Tibial nerve (tissue), 4 donors: ENCODE measurements at places on chromosomes 6 and 20. TPM values are rescaled to one million over a fixed set of nuclear protein-coding genes. Genes with fewer than 3 reads are reported as not detected.

SCGN gene
- total RNA-seq, result not detected

POLR1C gene
- total RNA-seq, result 24.5 TPM

DNA sequence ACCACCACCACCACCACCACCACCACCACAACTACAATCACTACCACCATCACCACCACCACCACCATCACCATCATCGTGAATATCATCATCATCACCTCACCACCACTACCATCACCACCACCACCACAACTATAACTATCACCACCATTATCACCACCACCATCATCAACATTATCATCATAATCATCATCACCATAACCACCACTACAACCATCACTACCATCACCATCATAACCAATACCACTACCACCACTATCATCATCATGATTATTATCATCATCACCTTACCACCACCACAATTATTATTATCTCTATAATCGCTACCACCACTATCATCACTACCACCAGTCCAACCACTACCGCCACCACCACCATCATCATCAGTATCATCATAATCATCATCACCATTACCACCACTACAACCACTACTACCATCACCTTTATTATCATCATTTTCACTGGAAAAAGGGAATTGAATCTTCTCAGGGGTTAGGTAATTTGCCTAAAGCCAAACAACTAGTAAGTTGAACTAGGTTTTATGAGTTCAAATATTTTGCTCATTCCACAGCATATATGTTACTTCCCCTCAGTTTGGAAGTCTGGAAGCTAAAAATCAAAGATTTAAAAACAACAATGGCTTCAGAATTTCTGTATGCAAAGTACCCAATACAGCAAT, 8.3 kb downstream of the RIPOR2 start:
- DNase-seq, result no peak

DNA sequence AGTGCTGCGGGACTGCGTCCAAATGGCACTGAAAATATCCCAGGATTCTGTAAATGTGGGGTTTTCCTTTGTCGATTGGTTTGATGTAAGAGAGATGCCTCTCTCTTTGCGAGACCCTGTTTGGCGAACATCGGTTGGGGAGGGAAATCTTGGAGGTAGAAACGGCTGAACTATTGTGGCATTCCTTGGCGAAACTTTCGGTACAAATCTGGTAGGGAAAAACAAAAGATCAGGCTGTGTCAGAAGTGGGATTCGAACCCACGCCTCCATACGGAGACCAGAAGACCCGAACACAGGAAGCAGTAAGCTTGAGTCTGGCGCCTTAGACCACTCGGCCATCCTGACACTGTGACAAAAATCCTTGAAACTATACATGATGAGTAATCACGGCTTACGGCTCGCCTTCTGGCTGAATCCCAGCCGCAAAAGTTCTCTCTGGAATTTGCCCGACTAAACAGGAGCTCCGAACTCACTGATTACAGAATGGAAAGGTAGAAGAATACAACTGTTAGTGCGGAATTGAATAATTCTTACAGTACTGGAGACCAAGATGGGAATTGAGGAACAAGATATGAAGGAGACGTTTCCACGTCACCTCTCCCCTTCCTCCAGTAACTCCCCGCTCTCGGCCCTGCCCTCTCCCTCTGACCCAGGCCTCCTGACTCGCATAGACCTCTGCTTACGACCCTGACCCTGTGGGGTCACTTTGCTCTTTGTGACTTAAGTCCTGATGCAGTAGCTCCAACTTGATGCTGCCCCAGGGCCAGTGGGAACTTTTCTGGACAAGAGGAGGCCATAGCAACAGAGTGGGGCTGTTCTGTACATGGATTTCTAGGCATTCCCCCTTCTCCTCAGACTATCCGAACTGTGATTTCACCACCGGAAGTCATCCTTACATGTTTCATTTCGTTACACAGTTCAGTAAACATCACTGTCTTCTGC, 132.8 kb upstream of the ZNF184 start:
- DNase-seq, result no peak

TTPAL gene
- 13.0 TPM for total RNA-seq

TMC2 gene
- total RNA-seq, result 0.22 TPM

GRCh38 chr20:31535298-31535697, 21.1 kb downstream of the HM13 start:
- DNase-seq, result no peak

DNA sequence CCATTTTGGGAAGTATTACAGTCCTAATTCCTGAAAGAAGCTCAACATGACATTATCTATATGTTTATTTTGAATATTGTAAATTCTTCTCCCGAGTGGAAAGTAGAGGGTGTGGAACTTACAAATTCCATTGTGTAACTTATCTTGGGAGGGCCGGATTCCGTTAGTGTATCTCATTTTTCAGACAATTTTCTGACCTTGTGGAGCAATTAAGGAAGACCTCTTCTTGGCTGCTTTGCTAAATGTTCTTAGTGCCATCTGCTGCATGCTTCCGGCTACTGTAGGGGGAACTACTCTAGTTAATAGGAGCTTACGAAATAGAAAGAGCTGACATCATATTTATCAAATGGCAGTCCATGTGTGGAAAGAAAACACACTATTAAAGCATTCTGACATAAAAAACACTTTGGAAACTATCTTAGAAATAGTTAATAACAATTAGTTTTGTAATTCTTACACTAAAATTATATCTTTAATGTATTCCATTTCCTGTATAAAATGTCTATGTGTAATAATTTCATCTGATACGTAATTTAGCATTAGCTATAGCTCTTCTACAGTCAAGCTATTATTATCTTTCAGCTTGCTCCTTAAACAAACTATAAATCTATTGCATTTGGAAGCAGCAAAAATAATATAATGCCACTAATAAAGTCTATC, 41.5 kb upstream of the KCNQ5 start:
- DNase-seq, result no peak

FRMD1 gene
- total RNA-seq, result 14.4 TPM

DNA sequence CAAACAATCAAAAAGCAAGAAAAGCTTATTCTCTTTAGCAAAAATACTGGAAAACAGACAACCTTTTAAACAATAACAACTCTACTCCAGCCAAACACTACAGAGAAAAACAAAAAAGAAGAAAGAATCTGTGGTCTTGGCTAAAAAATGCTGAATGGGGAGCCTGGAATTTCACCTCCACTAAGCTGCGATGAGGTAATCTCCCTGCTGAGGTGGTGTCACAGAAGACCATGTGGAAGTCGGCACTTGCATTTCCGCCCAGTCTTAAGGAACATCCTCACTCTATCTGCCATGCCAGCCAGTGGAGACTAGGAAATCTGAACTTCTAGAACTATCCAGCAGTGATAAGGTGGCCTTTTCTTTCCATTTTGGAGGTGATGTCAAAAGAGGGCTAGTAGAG, 1026.8 kb upstream of the EPHA7 start:
- DNase-seq, result no peak

DNA sequence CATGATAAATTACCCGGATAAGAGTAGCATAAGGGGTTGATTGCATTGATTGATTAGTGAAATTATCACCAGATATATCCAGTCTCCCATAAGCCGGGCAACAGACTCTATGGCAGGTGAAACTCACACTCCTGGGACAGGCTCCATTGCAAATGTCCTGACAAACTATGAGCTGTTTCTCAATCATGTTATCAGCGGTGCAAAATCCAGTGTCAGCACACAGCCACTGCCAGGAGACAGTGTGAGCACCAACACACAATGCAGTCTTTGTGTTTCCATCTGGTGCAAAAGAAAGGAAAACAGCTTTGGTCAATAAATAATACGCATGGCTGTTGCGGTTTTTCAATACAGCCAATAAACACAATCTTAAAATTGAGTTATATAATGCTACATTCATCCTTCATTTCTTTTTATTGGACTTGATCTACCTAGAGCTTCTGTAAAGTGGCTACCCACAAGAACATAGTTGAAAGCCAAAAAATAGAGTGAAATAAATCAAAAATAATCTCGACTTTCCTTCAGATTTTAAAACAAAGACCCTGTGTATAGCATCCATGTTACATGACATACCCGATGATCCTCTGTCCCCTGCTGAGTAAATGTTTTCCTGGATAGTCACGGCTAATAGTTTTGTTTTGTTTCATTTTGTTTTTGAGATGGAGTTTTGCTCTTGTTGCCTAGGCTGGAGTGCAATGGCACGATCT, 64.3 kb upstream of the AFDN start:
- DNase-seq, result no peak

PLCB4 gene
- total RNA-seq, result 43.3 TPM

DNA sequence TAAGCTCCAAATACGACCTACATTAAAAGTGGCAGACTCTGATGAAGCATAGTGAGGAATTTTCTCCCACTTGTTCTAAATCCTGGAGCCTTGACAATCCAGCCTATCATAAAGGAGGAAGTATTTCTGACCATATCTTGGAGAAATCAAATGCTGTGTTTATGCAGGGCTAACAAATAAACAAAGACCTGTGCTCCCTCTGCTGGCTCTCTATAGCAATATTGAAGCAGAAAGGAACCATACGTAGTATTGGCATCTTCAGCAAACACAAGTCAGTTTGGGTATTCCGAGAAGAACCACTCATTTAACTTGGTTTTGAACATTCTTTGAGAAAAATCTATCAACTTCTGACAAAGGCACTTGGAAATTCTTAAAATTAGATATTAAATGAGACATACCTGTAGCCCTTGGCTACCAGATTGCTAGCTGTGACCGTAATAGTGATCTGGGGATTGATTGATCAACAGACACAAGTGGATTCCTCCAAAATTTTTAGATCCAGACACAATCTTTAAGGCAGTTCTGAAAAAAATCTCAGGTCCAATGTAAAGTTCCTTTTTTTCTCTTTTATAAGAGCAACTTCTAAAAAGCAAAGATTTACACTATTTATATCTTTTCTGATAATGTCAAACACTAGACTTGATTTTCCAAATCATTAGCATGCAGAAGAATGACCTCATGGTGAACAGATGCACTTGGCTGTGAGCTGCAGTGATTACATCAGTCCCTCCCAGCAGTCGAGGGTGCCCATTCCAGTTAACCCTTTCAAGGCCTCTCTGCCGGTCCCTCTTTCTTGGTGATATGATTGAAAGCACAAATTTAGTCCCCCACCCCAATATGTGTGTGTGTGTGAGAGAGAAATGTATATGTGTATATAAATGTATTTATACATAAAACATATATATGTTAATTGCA, 40.2 kb downstream of the INSM1 start:
- no peak for DNase-seq

- no peak for DNase-seq
These were observed 24.4 kb downstream of the GNAS-AS1 start for GRCh38 chr20:58826271-58826670.

- no peak for DNase-seq
These were observed 26.8 kb upstream of the TFAP2A start for GRCh38 chr6:10441655-10442009.

GRCh38 chr20:47345214-47345613, 11.3 kb downstream of the ZMYND8 start:
- DNase-seq, result no peak

- no peak for DNase-seq
These were observed 59.3 kb upstream of the JAG1 start for GRCh38 chr20:10733122-10733521.

DNA sequence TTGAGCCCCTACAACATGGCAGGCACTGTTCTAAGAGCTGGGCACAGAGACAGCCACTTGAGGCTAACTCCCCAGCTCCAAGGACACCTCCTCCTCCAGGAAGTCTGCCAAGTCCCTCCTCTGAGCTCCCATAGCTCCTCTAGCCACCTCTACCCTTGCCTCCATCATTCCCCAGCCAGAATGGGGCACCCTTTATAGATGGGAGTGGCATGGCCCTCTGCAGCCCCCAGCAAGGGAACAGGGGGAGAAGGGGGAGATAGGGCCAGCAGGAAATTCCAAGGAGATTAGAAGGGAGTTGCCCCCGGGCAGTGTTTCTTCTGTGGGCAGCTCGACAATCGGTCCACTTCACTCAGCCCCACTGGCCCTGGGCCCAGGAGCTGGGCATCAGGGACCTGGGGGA, 19.7 kb upstream of the TLDC2 start:
- DNase-seq, result no peak

- DNase-seq, result no peak
These were observed 333.4 kb downstream of the THBS2 start for GRCh38 chr6:168920289-168920688.

DNA sequence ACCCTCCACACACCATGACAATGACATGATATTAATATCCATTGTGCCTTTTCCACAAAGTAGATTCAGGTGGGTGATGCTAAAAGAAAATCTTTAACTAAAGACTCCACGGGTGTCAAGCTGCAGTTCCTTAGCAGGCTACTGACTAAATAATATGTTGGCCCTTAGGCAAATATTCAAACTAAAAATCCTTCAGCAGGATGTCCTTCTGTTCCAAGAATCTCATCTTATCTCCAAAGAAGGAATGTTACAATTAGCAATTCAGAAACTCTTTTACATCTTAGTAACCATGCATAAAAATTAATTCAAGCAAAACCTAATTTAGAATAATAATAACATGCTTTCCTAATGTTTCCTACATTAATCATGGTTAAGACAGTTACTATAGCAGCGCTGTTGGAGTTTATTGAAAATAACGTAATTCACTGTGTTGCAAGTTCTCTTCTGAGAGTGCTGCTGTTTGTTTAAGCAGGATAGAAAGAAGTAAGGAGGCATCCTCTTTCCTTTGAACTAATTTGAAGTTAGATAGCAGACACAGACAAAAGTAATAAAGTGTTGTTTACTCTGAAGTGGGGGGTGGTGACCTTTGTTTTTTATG, 414.8 kb upstream of the CDH4 start:
- DNase-seq, result no peak
